ENCODE measurements at places on chromosomes 5 and 9.

- DNase-seq: no peak
Measured at GRCh38 chr9:92159058-92159457, 43.8 kb upstream of the SPTLC1 start.

DNA sequence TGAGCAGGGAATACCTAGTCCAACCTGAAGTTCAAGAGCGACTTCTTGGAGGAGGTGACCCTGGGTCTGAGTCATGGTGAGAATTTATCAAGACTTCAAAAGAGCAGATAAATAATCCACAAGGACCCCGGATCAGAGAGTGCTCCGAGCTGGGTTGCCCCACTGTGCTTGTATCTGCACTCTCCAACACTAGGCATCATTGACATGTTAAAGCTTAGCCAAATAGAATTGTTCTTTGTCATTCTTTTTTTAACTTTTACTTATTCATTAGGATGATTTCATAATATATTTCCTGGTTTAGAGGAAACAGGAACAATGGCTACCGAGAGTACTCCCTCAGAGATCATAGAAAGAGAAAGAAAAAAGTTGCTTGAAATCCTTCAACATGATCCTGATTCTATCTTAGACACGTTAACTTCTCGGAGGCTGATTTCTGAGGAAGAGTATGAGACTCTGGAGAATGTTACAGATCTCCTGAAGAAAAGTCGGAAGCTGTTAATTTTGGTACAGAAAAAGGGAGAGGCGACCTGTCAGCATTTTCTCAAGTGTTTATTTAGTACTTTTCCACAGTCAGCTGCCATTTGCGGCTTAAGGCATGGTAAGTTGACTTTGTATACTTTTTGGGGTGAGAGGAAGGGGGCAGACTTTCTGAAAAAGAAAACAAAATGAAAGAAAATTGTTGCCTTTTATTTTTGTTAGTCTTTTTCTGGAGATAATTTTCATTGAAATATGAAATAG, at the start of gene CARD6:
Gene CARD6 (plus strand): TSS at position 300 of the 738 bp plus-strand sequence. CDS start 16 bp downstream, at position 316.
- peak; percentile 60 for DNase-seq

DNA sequence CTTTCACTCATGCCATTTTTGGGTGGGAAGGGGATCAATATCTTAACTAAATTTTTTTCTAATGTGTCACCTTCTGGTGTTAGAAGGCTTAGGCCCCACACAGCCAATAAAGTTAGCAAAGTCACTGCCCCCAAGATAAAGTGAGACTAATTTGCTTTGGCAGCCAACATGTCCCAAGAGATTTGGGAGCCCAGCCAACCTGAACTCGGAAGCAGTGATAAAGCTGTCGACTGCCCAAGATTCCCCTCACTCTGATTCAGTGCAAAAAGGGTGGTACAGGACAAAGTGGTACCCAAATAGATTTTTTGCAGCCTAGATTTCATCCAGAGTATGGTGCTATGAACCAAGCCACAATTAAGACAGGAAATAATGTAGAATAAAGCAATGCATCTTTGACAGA, 572.5 kb upstream of the ARRDC3 start:
- DNase-seq: no peak

GRCh38 chr9:80410106-80410505, 838.3 kb downstream of the TLE4 start:
- DNase-seq: peak; percentile 34

DNA sequence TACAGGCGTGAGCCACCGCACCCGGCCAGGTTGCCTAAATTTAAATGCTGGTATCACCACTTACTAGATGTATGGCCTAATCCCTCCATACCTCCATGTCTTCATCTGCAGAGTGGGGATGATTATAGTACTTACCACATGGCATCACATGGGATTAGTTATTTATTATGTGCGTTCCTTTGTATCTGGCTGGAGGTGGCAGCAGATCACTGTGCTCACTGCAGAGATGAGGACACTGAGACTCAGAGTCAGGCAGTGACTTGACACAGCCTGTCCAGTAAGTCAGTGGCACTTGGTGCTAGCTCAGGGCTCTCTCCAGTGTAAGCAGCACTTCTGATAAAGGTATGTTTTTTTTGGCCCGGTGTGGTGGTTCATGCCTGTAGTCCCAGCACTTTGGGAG, 38.4 kb upstream of the HAND1 start:
- no peak for DNase-seq

GRCh38 chr5:168269937-168270330, 21.5 kb upstream of the WWC1 start:
- DNase-seq: no peak

DNA sequence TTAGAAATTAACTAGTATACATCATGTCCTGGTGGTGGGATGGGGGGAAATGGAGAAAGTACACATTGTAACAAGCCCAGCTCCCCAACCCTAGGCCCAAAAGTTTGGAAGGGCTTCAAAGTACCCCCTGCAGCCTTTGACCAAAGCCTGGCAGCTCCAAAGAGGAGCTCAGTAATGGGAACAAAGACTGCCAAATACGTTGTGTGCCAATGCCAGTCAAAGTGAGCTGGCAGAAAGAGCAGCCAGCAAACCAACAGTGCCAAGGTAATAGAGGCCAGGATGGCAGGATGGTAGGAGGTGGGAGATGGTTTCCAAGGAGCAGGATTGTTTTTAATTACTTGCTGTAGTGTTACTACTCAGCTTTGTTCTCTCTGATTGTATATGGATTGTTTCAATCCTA, 248.3 kb downstream of the COX7C start:
- no peak for DNase-seq

DNA sequence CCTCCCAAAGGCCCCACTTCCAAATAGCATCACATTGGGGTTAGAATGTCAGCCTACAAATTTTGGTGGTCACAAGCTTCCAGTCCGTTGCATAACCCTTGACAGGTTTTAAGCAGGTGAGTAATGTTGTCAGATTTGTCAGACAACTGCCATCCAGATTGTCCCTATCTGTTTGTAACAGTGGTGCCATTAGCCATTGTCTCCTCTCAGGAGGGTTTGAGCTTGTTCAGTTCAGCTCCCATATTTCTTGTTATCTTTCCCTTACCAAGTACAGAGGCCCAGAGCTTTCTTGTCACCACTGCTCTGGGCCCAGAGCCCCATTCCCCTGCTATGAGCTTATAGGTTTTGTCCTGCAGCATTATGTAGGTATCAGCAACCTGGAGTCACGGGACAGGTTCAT, 14.8 kb upstream of the GSN start:
- DNase-seq: no peak

- no peak for DNase-seq
Measured at GRCh38 chr9:126975327-126976220, 61.0 kb downstream of the RALGPS1 start.

DNA sequence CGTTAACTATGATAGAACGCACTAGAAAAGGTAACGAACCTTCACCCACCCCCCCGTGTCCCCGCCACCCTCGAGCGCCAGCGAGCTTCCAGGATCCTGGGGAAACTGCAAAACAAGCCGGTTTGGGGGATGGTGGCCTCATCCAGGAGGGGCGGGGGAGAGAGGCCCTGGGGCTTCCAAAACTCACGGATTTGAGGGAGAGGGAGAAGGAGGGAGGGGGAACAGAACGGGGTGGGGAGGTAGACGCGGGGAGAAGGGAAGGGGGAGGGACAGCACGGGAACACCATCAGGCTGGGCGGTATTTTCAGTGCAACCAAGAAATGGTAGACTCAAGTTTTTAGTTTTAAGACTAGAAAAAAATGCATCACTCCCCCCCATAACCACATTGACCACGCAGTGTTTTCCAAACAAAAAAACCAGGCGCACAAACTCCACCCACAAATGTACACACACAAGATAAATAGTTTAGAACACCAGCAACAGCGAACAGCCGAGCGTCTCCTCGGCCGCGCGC, 1.4 kb downstream of the NRARP start:
- peak; percentile 43 for DNase-seq

GRCh38 chr5:159536646-159537045, 206.4 kb upstream of the IL12B start:
- DNase-seq: no peak

- peak; percentile 63 for DNase-seq
Measured at GRCh38 chr9:115694991-115695390, 458.6 kb upstream of the PAPPA start.

- no peak for DNase-seq
Measured at GRCh38 chr9:109821711-109822110, 41.7 kb downstream of the PALM2AKAP2 start.

DNA sequence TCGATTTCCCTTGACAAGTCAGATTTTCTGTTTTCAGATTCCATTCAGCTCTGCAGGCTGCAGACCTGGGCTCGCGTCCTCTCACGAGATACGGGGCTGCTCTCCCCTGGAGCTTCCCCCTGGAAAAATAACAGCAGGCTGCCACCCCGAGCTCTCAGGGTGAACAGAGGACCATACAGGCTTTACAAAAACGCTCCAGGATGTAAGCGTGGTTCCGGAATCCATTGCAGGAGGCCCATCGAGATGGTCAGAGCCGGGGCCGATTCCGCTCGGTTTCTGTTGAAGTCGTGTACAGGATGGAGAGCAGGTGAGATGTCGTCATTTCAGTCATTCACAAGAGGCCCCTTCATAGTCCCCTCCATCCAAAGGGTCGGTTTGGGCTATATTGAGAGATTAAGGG, 297.7 kb upstream of the IRX4 start:
- DNase-seq: no peak

- DNase-seq: no peak
Measured at GRCh38 chr9:92721548-92721947, 43.1 kb downstream of the BICD2 start.

- peak; percentile 24 for DNase-seq
Measured at GRCh38 chr5:71528206-71528605, 58.9 kb upstream of the MCCC2 start.

DNA sequence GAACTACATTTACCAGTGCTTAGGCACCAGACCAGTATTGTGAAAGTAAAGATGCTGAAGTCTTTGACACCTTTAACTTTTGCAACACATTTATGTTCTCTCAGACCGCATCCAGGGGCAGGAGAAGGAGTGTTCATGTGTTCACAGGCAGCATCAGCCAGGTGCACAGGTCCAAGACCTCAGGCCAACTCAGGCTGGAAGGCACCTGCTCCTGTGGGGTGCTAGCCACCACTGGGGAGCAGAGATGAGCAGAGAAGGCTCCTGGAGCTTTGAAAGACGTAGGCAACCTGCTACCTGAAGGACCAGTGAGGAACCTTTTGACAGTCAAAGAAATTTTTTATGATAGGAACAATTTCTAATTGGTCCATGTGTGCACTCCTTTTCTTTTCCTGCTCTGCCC, 35.6 kb downstream of the DAPK1 start:
- no peak for DNase-seq

DNA sequence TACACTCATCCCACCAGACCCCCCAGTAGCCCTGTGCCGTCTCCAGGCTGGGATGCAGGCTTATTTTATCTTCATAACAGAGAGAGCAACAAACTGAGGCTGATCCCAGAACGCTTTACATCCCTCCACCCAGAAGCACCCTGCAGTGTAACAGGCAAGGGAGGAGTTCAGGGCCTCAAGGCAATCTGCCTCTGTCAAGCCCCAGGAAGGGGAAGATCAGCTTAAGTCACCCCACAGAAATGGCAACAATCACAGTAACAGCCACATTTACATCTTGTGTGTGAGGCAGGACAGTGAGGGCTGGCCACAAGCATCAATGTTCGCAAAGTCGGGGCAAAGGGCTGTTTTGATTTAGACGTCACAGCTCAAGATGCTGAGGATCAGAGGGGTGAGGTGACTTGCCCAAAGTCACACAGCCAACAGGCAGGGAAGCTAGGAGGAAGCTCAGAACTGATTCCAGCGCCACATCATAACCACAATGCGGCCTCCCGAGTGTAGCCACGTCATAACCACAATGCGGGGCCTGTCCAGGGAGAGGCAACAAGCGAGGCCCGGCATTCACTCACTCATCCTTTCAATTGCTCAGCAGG, 14.4 kb downstream of the STK10 start:
- peak; percentile 78 for DNase-seq

- no peak for DNase-seq
Measured at GRCh38 chr5:137305971-137306602, 193.0 kb downstream of the SPOCK1 start.

DNA sequence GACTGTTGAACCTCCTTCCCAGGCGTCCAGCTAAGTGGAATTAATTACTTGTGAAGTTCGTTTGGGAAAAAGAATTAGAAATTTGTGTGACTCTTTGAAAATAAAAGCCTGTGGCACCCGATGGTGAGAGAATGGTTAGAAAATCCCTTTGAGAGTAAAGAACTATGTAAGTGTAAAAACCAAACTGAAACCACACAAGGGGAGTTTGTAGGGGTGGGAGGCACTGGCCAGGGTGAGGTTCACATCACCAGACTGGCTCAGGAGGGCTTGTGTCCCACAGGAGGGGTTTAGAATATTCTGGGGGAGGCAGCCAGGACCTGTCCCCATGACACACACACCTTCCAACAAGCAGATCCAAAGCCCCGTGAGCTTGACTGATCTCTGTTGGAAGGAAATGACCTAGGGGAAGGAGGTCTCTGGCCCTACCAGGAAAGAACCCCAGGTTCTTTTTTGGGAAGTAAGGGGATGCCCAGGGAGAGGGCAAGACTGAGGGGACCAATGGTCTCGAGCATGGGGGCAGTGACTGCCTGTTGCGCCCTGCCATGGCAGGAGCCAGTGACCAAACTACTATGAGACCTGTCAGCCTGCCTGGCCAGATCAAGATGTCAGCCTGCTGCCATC, 4.3 kb downstream of the SPATA24 start:
- DNase-seq: no peak

DNA sequence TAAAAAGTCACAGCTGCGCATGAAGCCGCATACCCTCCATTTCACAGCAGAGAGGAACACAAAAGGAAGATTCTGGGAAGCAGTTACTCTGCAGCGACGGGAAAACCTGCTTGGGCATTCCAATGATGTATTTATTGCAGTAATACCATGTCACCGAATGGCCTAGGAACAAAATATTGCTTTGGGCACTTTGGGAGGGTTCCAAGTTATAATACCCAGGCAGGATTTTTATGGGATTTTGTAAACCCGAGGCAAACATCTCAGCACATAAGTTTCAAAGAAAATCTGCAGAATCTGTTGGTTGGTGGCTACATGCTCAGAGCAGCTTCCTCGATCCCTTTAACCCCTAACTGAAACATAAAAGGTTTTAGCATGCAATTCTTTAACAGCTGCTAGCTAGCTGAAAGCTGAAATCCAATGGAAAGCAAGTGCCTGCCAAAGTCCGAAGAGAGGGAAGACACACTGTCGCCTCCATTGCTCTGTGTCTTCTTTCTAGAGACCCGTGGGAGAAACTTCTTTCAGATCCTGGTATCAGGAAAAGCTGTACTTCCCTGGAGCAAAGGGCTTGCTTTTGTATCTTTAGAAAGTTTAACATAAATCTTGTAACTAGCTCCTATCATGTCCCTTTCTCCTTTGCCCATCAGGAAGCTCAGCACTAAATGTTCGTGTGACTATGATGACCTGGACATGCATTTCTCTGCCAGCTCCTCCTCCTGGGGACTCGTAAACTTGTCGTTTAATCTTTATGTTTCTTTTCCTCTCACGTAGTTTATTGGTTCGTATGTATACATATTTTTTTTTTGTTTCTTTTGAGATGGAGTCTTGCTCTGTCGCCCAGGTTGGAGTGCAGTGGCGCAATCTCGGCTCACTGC, 195.0 kb downstream of the MAPKAP1 start:
- no peak for DNase-seq

- DNase-seq: peak; percentile 36
Measured at GRCh38 chr9:7293091-7293490, 506.5 kb downstream of the DMAC1 start.

- DNase-seq: peak; percentile 87
Measured at GRCh38 chr5:71830681-71831539, 111.8 kb downstream of the CARTPT start.

GRCh38 chr5:177336603-177337494, 14.6 kb downstream of the LMAN2 start:
- DNase-seq: no peak

Measured in fibroblast of mammary gland (primary cell).